ENCODE measurements at places on chromosomes 3 and 15.

DNA sequence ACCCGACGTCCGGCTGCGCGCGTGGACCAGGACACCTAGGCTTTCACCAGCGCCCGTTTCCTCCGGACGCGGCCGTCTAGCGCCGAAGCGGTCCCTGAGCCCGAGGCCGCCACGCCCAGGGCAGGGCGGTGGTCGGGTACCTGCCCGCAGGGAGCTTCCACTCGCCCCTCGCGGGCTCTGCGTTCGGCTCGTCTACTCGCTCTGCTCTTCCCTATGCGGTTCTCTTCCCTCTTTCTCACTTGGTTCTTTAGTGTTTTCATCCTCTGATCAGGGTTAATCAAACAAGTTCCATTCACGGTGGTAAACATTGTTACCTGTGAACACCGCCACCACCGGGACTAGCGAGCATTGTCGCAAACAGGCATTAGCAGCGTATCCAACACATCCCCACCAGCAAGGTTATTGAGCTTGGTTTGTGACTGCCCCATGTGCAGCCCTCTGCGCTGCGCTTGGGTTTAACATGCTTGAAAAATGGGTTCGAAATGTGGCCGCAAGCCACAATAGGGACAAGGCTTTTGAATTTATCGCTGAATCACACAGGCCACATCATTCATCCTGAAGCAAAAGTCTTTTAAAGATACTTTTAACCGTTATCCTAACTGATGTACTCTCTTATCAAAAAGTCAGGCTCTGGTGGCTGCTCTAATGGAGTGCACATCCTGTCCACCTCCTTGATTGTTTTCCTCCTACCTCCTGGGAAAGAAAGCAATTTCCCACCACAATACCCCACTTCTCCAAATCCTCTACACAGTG is 843 bp upstream of the CD47 start:
- DNase-seq = peak; percentile 20

DNA sequence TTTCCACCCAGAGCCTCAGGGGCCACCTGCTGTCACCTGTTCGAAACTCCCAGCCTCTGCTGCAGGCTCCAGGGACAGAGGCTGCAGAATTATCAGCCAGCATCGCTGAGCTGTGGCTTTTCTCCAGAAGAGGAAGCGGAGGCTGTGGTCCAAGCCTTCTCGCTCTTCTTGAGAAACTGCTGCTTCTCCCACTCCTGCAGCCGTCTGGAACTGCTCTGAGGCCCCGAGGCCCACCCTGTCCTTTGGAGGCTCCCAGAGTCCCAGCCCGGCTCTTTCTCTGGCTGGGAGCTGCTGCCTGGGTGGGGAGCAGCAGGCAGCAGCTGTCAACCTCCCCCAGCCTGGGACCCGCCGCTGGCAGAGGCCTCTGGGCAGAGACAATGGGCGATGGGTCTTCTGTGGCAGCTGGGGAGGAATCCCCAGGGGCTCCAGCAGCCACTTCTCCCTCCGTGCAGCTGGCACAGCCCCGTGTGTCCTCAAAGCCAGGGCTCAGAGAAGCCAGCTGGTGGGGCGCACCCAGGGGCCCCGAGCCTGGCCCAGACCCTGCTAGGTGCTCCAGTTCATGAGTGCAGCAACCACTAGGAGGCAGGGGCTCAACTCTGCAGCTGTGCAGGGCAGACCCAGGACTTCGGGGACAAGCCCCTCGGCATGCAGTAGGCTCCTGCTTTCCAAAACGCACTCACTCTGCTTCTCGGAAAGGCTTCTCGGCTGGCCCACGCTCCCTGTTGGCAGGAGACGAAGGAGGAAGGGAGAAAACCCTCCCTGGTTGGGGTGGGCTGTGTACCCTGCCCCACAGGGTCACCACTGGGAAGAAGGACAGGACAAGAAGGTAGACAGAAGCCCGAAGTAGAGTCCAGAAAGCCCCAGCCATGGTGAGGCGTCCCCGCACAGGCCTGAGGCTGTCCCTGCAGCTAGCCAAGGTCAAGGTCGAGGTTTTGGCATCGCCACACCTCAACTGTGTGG is 49.9 kb upstream of the FURIN start:
- DNase-seq = no peak

DNA sequence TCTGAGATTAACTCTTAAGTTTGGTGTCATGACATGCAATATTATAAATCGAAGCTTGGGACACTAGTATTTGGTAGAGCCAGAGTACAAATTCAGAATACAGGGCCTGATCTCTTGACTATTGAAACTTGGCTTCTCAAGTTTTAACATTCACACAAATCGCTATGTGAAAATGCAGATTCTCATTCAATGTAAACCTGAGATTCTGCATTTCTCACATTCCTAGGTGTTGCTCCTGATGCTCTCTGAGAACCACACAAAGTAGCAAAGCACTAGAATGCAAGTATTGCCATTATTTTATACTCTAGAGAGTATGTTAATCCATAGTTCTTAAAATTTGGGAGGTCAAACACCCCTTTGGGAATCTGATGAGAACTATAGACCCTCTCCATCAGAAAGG is 47.9 kb downstream of the WDR49 start:
- no peak for DNase-seq

- DNase-seq = peak; percentile 46
These were observed 51.2 kb upstream of the MINAR1 start for GRCh38 chr15:79380755-79381497.

- no peak for DNase-seq
These were observed 37.4 kb upstream of the PRICKLE2 start for GRCh38 chr3:64262574-64263114.

DNA sequence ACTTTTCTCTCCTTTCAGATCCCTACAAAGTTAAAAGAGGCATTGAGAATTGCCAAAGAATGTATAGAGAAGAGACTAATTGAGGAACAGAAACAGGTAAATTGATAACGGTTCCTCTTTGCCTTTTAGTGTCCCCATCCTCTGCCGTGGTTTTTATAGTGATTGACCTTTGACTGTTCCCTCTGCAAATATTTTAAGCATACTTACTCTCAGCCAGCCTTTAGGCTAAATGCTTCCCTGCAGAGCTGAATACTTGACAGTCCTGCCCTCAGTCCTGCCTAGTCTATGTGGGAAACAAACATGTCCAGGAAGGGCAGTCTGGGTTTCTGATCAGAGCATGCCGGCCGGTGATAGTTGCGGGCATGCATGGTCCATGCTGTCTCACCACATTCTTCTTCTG is 24.7 kb downstream of the PDHB start:
- no peak for DNase-seq

DNA sequence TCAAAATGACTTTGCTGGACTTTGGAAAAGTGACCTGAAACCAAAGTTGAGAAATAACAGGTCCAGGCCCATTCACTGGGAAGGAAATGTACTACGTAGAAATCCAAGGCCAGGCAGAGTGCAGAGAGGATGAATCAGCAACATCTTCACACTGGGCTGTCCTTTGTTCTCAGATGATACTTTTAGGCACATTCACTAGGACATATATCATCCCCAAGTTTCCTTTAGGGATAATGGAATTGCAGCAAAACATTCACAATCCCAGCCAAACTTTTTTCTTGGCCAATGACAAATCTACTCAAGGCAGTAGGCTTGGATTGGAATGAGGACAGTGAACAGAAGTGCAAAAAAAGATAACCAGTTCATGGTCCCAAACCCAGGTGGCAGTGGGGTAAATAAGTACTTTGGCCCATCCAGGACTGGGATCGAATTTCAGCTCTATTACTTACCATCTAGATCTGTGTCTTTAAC is 75.1 kb downstream of the CLDN11 start:
- no peak for DNase-seq

- no peak for DNase-seq
These were observed 10.2 kb downstream of the MRPS22 start for GRCh38 chr3:139353920-139354556.

DNA sequence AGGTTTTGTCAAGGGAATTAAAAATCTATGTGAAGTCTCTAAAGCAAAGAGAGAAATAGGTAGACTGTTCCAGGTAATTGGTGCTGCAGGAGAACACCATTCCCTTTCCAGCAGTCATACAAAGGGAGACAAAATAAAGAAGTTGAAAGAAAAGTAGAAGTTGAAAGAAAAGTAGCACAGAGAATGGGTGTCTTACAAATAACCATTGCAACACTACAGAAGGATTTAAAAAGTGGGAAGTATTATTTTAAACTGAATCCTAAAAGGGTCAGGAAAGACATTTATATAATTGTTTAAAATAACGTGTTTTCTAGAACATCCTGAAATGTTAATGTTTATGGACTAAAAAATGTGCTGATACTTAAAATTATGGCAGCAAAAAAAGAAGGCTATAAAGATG is 223.8 kb downstream of the RSRC1 start:
- no peak for DNase-seq

- DNase-seq = no peak
These were observed 17.6 kb downstream of the BCL2L10 start for GRCh38 chr15:52094811-52095584.

GRCh38 chr3:157059661-157060060 is 100.3 kb downstream of the CCNL1 start:
- DNase-seq = no peak

- no peak for DNase-seq
These were observed 488.9 kb downstream of the GABRG3 start for GRCh38 chr15:27459836-27460235.

- DNase-seq = no peak
These were observed 63.6 kb downstream of the AAGAB start for GRCh38 chr15:67190813-67191212.

DNA sequence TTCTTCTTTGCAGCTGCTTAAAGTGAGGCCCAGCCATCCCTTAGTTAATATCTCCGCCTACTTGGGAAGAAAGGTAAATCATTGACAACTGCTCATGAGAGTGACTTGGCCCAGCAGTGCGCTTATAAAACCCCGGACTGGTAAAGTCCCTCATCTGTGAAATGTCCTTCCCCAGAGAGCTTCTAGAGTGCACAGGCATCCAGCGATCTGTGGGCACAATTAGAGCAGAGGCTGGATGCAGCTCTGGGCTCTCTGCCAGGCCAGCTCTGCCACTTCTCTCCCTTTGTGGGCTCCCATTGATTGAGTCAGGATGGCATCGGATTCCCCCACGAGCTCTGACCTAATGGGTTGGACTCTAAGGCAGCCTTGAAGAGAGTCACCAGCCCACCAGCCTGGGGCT is 219.0 kb upstream of the LINGO1 start:
- DNase-seq = no peak

GRCh38 chr3:13559764-13560525 is 11.0 kb downstream of the FBLN2 start:
- DNase-seq = no peak

DNA sequence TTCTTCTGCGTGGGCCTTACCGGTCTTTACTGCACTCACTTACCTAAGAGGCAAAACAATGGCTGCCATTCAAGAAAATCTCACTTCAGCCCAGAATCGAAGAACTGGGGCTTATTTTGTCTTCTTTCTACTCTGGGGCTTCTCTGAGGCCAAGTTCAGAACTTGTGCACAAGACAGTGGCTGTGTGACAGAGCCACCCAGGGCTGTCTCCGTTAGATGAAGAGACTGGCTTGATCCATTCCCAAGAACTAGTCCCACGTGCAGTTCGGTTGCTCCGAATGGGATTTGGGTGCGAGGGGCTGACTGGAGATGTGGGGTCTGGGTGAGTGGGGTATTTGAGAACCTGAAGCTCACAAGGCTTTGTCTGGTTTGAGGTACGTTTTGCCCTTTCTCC is 795 bp upstream of the TCF12 start:
- DNase-seq = no peak

DNA sequence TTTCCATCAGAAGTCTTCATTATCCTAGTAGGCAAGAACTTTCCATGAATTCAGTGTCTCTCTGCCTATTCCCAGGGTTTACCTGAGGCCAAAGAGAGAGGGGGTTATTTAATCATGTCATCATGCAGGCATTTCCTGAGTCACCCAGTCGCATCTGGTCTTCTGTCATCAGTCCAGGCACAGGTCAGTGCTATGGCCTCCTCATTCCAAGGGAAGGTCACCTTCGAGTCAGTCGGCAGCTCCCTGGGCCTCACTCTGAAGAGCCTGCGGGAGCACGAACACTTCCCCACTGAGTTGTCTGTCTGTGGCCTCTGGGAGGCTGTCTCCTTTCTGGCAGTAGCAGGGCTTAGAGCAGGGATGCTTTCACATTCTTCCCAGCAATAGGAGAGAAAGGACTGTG is 26.2 kb upstream of the LRTM1 start:
- DNase-seq = no peak

GRCh38 chr3:57948080-57948671 is 60.0 kb upstream of the FLNB start:
- no peak for DNase-seq
